ENCODE measurements at places on chromosomes 7 and 10. TPM values are rescaled to one million over a fixed set of nuclear protein-coding genes. Genes with fewer than 3 reads are reported as not detected.

The ASB4 gene
- not detected for total RNA-seq

- H3K36me3 ChIP-seq, result no peaks in the 10 kb centered on the region
- H3K4me3 ChIP-seq, result no peak overlapping the region
- peaks cover 2% of the 10 kb centered on the region for H3K27me3 ChIP-seq
- no peak for DNase-seq
- no peak overlapping the region for H3K27ac ChIP-seq
Measured at GRCh38 chr10:26939290-26939961, 78.7 kb upstream of the ABI1 start.

- no peaks in the 10 kb centered on the region for H3K27me3 ChIP-seq
- H3K4me1 ChIP-seq, result no peaks in the 10 kb centered on the region
- no peak overlapping the region for H3K27ac ChIP-seq
- no peak overlapping the region for H3K4me3 ChIP-seq
Measured at GRCh38 chr7:78514634-78515033, 716.1 kb downstream of the PHTF2 start.

DNA sequence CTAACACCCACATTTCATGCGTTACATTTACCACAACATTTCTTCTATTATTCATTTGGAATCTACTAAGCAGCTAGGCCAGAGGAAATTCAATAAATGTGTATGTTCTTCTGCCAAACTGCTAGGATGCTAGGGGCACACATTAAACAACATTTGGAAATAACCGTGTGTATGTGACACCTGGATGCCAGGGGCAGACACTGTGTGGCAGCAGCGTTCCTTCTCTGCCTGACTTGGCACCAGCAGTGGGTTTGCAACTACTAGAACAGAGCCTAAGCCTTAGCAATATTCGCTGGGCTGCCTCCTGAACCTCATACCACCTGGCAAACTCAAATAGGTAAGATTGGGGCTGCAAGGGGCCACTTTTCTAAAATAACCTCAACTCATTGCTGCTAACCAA lies 182.1 kb downstream of the CHCHD3 start:
- H3K27me3 ChIP-seq, result no peaks in the 10 kb centered on the region
- DNase-seq, result no peak
- no peak overlapping the region for H3K4me3 ChIP-seq
- H3K27ac ChIP-seq, result no peak overlapping the region

The GPRIN2 gene
- total RNA-seq, result not detected

The CLEC5A gene
- 0.35 TPM for total RNA-seq

- H3K4me1 ChIP-seq, result peaks cover 25% of the 10 kb centered on the region
- no peaks in the 10 kb centered on the region for H3K36me3 ChIP-seq
- peaks cover 59% of the 10 kb centered on the region for H3K27me3 ChIP-seq
- H3K27ac ChIP-seq, result no peak overlapping the region
- peak; percentile 22 for DNase-seq
- H3K4me3 ChIP-seq, result peak overlapping the region; percentile 88
Measured at GRCh38 chr7:127251465-127252376, 1.0 kb downstream of the GRM8 start.

The GPR37 gene
- not detected for total RNA-seq

- no peak overlapping the region for H3K4me3 ChIP-seq
- H3K4me1 ChIP-seq, result no peaks in the 10 kb centered on the region
- H3K27ac ChIP-seq, result no peak overlapping the region
- no peaks in the 10 kb centered on the region for H3K27me3 ChIP-seq
- no peak for DNase-seq
Measured at GRCh38 chr10:27312854-27313253, 72.3 kb upstream of the ACBD5 start.

- no peak for DNase-seq
- H3K27me3 ChIP-seq, result no peaks in the 10 kb centered on the region
- H3K4me1 ChIP-seq, result peaks cover 45% of the 10 kb centered on the region
- H3K4me3 ChIP-seq, result no peak overlapping the region
Measured at GRCh38 chr7:28811701-28812430, 146.3 kb downstream of the TRIL start.

DNA sequence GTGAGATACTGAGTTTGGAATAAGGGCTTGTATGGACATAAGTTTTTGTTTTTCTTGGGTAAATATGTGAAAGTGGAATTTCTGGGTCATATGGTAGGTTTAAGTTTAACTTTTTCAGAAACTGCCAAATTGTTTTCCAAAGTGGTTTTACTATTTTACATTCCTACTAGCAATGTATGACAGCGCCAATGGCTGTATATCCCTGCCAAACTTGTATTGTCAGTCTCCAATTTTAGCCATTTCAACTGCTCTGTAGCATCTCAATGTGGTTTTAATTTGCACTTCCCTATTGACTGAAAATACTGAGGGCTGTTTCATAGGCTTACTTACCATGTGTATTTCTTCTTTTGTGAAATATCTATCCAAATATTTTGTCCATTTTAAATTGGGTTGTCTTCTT lies 90.5 kb upstream of the ZNF32 start:
- DNase-seq, result no peak
- H3K36me3 ChIP-seq, result no peaks in the 10 kb centered on the region
- no peaks in the 10 kb centered on the region for H3K27me3 ChIP-seq
- H3K27ac ChIP-seq, result no peak overlapping the region

The CALML3 gene
- total RNA-seq, result not detected

DNA sequence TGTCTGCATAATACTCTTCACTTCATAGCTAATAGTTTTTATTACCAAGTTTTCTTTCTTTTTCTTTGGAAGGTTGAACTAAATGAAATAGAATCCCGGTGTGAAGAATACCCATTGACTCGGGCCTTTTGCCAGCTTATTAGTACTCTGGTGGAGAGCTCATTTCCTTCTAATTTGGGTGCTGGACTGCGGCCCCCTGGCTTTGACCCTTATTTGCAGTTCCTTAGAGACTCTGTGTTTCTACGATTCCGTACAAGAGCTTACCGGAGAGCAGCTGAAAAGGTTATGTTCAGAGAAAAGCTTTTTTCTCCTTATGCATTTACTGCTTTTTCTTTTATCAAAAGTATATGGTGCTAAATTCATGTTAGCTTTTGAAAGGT lies 40.2 kb downstream of the NUP205 start:
- H3K36me3 ChIP-seq, result peaks cover 75% of the 10 kb centered on the region
- H3K27ac ChIP-seq, result no peak overlapping the region
- no peak for DNase-seq
- no peaks in the 10 kb centered on the region for H3K4me1 ChIP-seq
- no peak overlapping the region for H3K4me3 ChIP-seq

The CDC14C gene
- total RNA-seq, result not detected

DNA sequence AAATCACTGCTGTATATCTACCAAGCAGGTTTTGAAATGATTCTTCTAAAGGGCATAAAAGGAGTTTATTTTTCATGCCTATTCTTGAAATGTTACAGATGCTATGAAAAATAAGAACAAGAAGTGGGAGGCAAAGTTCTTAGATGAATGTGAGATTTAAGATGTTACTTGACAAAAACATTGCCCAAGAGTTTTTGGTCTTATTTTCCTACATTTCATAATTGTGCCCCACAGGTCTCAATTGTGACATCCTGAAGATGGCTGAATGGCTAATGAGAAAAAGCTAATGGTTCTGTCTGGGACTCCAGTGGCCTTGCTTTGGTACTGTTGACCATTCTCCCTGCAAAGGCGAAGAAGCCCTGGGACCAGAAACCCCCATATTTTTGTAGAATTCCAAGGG lies 43.0 kb upstream of the IFRD1 start:
- H3K27ac ChIP-seq, result no peak overlapping the region
- no peaks in the 10 kb centered on the region for H3K36me3 ChIP-seq
- peaks cover 21% of the 10 kb centered on the region for H3K27me3 ChIP-seq
- H3K4me1 ChIP-seq, result no peaks in the 10 kb centered on the region
- DNase-seq, result no peak

The AKR1C2 gene
- not detected for total RNA-seq

DNA sequence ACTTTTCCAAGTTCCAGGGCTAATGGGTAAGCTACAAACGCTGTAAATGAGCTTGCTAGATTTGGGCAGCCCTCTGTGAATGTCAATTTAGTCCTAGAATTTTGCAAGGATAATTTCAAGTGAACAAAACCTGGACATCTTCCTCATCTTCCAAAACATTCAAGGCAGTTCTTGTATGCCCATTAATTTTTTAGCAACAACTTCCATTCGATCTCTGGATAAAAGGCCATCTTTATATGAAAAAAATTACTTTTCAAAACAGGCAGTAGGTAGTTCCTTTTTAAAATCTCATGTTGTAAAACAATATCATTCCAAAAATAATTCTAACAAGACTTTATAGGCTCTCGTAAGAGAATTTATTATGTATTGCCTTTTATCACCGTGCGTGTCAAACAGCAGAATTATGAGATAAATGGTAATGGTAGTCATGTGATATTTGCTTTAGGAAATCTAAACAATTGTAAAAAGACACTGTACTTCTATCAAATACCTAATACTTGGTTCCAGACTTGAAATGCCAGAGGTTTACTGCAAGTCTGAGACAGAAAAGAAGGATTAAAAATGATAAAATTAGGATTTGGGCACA lies 143.7 kb upstream of the NRP1 start:
- H3K27me3 ChIP-seq, result no peaks in the 10 kb centered on the region
- no peaks in the 10 kb centered on the region for H3K4me1 ChIP-seq
- no peaks in the 10 kb centered on the region for H3K36me3 ChIP-seq
- H3K27ac ChIP-seq, result no peak overlapping the region

DNA sequence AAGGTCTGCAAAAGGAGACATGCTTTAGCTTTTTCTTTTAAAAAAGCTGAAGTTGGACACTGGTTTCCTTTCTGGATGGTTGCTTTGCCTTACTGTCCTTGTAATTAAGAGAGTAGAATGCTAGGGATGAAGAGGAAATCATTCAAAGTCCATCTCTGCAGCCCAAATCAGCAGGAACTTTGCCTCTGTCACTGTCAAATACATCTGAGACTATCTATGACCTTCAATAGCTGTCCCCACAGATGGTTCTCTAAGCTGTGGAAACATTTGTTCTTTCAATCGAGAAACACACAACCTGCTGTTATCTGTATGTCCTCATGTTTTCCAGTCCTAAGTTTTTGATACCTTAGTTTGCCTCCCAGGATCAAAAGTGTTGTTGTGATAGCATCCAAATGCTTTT lies 117.5 kb downstream of the SORBS1 start:
- peaks cover 12% of the 10 kb centered on the region for H3K27me3 ChIP-seq
- no peak for DNase-seq
- H3K4me1 ChIP-seq, result no peaks in the 10 kb centered on the region
- H3K27ac ChIP-seq, result no peak overlapping the region
- no peaks in the 10 kb centered on the region for H3K36me3 ChIP-seq

- H3K4me3 ChIP-seq, result no peak overlapping the region
- H3K4me1 ChIP-seq, result no peaks in the 10 kb centered on the region
- peaks cover 23% of the 10 kb centered on the region for H3K27me3 ChIP-seq
Measured at GRCh38 chr7:128194533-128195282, 46.4 kb upstream of the LEP start.

DNA sequence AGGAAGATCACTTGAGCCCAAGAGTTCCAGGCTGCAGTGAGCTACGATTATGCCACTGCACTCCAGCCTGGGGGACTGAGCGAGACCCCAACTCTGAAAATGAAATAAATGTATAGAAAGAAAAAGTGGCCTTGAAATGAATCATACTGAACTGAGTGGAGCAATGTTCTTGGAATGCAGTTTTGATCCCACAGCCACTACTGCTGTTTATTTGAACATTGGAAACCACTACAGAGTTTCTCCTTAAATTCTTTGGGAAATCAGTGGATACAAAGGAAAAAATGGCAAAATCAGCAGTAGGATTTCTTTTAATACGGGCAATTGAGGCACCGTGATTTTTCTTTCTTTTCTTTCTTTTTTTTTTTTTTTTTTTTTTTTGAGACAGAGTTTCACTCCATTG lies 637.4 kb downstream of the GALNT17 start:
- no peak overlapping the region for H3K27ac ChIP-seq
- no peaks in the 10 kb centered on the region for H3K4me1 ChIP-seq
- H3K4me3 ChIP-seq, result no peak overlapping the region

DNA sequence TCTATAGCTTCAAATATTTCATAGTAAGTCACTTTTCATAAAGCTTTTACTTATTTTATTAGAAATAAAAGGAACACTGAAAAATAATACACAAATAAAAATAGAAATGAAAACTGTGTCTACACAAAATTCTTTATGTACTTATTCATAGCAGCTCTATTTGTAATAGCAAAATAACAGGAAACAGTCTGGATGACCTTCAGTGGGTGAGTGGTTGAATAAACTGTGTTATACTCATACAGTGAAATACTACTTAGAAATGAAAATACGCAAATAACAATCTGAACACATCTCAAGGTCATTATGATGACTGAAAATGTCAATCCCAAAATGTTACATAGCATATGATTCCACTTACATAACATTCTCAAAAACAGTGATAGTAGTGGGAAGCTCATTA lies 138.7 kb upstream of the PCLO start:
- H3K27ac ChIP-seq, result no peak overlapping the region
- no peaks in the 10 kb centered on the region for H3K27me3 ChIP-seq
- H3K4me3 ChIP-seq, result no peak overlapping the region
- H3K36me3 ChIP-seq, result no peaks in the 10 kb centered on the region
- H3K4me1 ChIP-seq, result no peaks in the 10 kb centered on the region
- no peak for DNase-seq

- DNase-seq, result no peak
- peaks cover 11% of the 10 kb centered on the region for H3K27me3 ChIP-seq
- no peaks in the 10 kb centered on the region for H3K4me1 ChIP-seq
- no peak overlapping the region for H3K27ac ChIP-seq
Measured at GRCh38 chr10:132104471-132105301, 38.9 kb downstream of the JAKMIP3 start.

DNA sequence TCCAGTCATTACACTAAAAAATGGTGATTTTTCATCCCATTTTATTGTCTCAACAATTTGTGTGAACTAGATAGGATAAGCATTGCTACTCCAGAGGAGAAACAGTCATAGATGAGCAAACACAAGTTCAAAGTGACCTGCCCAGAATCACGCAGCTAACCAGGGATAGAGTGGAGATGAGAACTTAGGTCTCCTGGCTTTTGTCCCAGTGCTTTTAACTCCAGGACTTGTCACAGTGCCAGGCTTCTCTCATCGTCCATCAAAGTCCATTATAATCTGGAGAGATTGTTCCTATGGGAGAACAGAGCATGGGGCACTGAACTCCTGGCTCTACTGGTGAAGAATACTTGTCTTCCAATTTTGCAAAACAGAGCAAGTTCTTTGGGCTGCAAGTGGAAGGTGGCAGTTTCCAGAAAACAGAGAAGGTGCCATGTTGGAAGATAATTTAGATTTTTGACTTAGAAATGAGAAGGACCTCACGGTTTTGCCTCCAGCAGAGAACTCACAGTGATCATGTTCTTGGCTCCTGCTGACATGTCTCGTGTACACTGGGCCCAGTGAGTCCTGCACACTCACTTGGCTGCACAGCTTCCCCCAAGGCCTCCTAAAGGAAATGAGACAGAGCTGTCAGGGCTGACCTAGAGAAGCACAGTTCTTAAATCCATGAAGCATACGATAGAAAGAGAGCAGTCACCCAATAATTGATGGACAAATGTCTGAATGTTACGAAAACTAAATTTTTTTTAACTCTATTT lies 322.9 kb upstream of the NRP1 start:
- no peak overlapping the region for H3K27ac ChIP-seq
- DNase-seq, result no peak
- no peaks in the 10 kb centered on the region for H3K4me1 ChIP-seq

GRCh38 chr10:93461109-93461806 lies 20.9 kb downstream of the MYOF start:
- no peaks in the 10 kb centered on the region for H3K27me3 ChIP-seq
- no peak for DNase-seq
- H3K4me1 ChIP-seq, result peaks cover 18% of the 10 kb centered on the region
- H3K36me3 ChIP-seq, result no peaks in the 10 kb centered on the region
- H3K4me3 ChIP-seq, result no peak overlapping the region

Data from activated B cell treated with CpG ODN at 0.5 μM for 24 hours (primary cell).